ENCODE measurements at places on chromosomes 11 and 22.

- DNase-seq: no peak
Observed at GRCh38 chr11:61999141-61999975, 31.9 kb upstream of the FTH1 start.

DNA sequence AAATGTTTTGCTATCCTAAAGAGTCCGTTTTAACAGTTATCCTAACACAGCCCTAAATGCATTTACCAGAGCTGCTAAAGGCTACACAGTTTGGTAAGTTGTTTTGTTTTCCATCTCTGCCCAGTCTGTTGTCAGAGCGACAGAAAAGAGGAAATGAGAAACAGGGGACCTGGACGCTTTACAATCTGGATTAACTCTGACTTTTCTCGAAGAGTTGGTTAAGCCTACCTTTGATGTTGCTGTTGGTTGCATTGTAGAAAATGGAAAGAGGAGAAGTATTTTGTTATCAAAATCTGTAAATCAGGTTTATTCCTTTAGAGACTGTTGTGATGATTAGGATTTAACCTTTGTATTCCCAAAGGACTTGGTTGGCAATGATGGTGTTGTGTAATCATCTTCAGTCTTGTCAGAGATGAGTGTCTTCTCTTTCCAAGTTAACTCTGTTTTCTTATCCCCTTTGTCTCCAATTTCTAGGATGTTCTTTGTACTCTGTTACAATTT is 481 bp downstream of the ANGPTL5 start:
- no peak for DNase-seq

DNA sequence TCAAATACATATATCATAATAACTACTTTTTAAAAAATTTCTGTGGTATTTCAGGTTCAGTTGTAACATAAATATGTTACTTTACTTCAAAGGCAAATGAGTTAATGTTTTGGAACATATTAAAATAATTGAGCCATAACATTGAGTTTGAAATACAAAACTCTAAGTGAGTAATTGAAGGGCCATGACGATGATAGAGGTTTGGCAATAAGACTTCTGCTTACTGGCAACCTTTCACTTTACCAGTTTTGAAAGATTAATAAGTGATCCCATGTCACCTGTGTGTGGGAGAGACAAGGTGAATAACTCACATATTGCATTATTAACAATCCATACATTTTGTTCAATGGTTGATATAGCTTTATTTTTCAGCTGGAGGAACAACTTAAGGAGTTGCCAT is 144.4 kb downstream of the GRIA4 start:
- no peak for DNase-seq

GRCh38 chr11:32121012-32121411 is 30.1 kb downstream of the RCN1 start:
- DNase-seq: no peak

DNA sequence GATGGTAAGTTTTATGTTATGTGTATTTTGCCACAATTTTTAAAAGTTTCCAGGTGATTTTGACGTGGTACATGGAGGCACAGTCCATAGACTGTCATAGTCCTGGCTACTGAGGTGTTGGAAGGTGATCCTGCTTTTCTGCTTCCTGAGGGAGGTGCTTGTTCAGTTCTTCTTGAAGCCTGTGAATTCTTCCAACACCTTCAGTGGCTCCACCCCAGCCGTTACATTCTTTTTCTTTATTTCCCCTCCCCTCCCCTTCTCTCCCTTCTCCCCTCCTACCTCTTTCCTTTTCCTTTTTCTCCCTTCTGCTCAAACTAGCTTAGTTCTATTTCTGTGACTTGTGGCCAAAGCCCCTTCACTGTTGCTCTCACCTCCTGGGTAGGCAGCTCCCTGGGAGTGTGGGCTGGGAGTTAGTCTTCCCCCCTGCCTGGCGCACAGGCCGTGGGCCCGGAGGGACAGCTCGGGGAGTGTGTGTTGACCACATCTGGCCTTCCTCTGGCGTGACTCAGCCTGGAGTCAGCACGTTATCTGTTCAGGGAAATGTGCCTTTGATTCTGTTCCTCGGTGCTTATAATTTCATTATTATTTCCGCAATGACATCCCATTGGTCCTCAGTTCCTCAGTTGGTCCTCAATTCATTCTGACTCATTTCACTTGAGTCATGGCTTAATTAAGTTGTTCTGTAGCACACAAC is 566.2 kb downstream of the TBC1D22A start:
- no peak for DNase-seq

- DNase-seq: no peak
Observed at GRCh38 chr11:21534288-21534687, 658.6 kb upstream of the ANO5 start.

DNA sequence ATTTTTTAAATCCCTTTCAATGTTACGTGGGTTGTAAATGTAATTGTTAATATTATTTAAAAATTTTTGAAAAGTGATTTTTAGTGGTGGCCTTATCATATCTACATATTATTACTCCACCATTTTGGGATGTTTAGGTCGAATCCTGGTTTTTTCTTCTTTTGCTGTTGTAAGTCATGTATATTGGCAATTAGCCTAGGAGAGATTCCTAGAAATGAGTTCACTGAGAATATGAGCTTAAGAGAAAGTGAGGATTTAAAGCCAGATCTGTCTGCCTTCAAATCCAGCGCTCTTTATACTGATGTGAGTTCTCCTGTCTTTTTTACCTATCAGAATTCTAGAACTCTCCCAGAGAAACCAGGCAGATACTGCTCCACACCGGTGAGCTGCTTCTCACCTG is 56.1 kb downstream of the PTPRJ start:
- DNase-seq: no peak

DNA sequence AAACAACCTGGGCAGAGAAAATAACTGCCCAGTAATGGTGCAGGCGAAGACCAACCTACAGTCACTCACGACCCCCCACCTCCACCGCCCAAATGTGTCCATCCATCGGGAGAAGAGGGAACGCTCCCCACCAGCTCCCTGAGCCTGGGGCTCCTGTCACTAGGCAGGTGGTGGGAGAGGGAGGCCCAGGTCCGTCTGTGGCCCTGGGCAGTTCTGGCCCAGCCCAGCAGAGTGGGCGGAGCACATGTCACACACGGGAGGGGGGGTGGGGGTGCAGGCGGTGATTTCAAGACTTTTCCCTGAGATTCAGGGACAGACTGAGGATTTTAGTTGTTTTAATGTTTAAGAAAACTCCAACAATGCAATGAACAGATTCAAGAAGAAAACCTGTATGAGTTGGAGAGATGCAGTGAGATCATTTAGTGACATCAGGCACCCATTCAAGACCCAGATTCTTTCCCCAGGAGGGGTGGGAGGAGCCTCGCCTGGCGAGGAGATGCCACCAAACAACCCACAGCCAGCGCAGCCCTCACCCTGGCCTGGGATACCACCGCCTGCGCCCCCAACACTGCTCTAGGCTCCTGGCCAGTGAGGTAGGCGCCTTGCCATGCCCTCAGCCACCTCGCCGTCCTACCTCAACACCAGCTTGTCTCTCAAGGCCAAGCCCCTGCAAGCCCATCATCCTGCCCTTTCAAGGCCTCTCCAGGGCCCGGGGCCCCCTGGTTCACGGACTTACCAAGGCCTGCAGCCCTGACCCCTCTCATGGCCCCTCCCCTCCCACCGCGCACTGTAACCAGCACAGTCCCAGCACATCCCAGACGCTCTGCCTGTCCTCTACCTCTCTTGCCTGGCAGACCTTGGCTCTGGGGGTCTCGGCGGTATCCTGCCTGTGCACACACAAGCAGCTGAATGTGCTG is 36.8 kb downstream of the TBX1 start:
- no peak for DNase-seq

DNA sequence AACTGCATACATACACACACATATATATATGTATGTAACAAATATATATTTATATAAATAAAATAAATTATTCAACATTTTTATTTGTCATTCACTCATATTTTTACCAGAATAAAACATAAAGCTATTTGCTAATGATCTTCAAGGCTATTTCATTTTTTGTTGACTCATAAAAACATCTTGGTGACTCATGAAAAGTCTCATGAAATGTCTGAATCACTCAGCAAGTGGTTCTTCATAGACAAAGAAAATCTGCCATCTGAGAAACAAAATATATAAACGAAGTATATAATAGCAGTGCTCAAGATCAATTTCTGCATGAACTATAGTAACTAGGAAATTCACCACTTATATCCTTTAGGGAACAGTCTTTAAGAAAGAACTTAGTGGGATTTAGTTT is 764.8 kb upstream of the FAT3 start:
- DNase-seq: no peak

DNA sequence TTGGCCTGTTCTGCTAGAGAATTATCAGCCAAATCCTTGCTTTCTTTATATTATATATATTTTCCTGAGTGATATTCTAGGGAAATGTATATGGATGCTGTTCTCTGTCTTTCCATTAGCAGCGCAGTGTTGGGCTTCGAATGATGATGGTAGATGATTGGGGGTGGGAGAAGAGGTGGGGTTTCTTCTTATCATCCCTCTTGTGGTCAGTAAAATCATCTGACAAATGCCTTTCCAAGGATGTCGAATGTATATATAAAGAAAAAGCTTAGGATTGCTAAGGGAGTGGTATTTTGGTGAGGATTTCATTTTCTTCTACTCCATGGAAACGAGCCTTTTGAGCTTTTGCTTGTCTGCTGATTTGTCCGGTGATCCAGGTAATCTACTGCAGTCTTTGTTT is 48.9 kb downstream of the ARHGEF12 start:
- no peak for DNase-seq
